ENCODE measurements at places on chromosomes 7 and 10. TPM values are rescaled to one million over a fixed set of nuclear protein-coding genes. Genes with fewer than 3 reads are reported as not detected.

DNA sequence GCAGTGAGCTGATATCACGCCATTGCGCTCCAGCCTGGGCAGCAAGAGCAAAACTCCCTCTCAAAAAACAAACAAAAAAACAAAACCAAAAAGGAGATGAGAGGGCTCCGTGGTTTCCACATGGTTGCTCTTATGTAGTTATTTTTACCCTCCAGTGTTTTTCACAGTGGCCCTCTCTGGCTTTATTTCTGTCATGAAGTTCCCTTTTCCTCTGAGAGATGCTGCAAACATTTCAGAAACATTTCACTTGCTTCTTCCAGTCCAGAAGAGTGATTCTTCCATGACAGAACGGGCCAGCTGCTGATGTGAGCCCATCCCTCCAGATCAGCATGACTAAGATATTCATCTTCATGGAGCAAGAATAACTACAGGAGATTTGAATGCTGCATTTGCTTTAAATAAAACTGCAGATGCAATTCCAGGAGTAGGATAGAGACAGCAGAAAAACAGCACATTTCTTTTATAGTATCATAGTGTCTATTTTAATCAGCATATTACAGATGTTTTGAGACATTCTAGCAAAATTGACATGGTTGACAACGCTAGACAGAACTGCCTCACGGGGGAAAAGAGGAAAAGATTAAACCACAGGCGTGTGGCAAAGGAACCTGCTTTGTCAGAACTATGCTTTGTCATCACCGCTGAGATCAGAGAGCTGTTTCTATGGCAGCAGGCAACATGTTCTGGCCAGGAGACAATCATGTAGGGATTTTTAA lies 40.3 kb downstream of the NRCAM start:
- no peak for DNase-seq
- H3K4me3 ChIP-seq: peak overlapping the region; percentile 3
- peaks cover 4% of the 10 kb centered on the region for H3K36me3 ChIP-seq
- H3K4me1 ChIP-seq: peaks cover 22% of the 10 kb centered on the region

DNA sequence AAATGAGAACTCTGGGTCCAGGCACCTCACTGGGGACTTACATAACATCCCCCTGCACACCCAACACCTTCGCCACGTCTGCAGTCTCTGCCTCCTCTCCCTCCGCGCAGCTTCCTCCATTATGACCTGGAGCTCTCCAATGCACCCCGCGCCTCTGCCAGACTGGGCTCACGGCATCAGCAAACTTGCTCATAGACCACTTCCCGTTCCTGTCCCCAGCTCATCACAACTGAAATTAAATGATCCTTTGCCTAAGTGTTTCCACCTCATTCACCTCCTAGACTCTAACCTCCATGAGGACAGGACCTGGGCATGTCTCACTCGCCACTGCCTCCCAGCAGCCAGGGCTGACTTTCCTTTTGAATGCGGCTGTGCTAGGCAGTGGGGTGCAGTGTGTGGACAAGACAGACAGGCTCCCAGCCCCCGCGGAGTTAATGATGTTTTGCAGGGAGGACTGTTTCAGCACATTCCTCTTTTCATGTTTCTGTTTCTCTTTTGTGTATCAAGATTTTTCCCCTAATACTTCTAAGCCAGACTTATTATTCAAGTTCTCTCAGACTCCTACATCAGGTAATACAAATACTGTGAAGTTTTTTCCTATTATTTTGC lies 18.8 kb downstream of the CHST15 start:
- H3K4me1 ChIP-seq: peaks cover 37% of the 10 kb centered on the region
- H3K4me3 ChIP-seq: peak overlapping the region; percentile 38
- H3K36me3 ChIP-seq: peaks cover 4% of the 10 kb centered on the region
- DNase-seq: no peak
- H3K27me3 ChIP-seq: peaks cover 5% of the 10 kb centered on the region

DNA sequence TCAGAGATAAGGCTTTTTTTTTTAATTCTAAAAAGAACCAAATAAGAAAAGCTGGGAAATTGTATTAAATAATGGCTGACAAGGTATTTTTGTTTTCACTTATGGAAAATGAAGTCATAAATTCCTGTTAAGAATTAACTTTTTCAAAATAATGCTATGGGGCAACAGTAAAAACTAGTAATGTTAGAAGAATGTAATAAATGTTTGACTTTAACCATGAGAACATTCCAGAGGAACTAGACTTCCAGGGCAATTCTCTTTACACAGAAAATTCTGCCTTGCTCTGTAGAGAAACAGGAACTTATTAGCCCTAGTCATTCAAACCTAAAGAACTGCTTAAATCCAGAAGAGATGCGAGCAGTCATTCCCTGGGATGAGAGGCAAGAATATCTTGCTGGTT lies 571.1 kb downstream of the IPMK start:
- no peak overlapping the region for H3K4me3 ChIP-seq
- H3K4me1 ChIP-seq: peaks cover 8% of the 10 kb centered on the region
- H3K36me3 ChIP-seq: no peaks in the 10 kb centered on the region

DNA sequence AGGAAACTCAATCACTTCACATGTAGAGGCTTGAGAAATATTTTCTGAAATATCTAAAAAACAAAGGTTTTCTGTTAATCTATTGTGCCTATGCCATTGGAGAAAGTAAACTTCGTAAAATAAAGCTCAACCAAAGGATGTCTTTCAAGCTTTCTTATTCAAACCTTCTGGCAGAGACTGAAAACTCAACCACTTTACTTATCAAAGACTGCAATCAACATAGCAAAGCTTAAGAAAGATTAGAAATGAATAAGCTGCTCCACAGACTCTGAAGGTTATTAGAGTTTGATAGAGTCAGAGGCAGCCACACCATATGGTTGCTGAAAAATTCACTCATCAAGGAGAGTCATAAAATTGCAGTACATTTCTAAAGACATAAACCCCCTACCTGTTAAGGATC lies 245.8 kb upstream of the MEOX2 start:
- no peak for DNase-seq
- no peaks in the 10 kb centered on the region for H3K27me3 ChIP-seq
- H3K4me3 ChIP-seq: no peak overlapping the region
- no peaks in the 10 kb centered on the region for H3K4me1 ChIP-seq
- no peak overlapping the region for H3K27ac ChIP-seq
- no peaks in the 10 kb centered on the region for H3K36me3 ChIP-seq

- H3K27ac ChIP-seq: no peak overlapping the region
- no peak overlapping the region for H3K4me3 ChIP-seq
- no peaks in the 10 kb centered on the region for H3K36me3 ChIP-seq
- no peak for DNase-seq
These were observed 72.2 kb downstream of the MTURN start for GRCh38 chr7:30206942-30207341.

DNA sequence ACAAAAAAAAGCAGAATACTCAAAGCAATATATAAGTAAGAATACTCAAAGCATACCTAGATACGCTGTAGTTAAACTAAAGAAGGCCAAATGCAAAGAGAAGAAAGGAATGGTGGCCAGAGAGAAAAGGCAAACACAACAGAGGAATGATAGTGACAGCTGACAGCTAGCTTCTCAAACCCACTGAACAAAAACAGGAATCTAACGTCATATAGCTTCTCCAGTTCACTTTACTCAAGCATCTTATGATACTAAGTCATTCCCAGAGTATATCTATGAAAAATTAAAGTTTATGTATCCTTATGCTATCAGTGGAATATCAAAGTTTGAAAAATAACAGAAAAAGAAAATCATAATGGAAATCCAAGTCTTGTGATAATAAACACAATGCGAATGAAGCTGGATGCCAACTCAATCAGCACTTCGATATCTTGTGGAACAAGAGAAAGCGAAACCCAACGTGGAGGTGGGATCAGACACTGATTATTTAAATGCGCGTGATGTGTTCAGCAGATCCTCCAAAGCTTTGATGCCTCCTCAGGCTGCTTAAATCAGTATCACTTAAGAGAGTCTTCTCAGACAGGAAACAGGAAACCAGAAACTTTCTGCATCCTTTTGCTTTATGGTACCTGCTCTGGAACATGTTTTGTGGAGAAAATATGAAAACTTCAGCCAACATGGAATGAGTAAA lies 102.8 kb downstream of the PIP4K2A start:
- H3K4me3 ChIP-seq: no peak overlapping the region
- H3K36me3 ChIP-seq: peaks cover 36% of the 10 kb centered on the region
- no peak for DNase-seq
- H3K27me3 ChIP-seq: no peaks in the 10 kb centered on the region

- H3K4me1 ChIP-seq: peaks cover 49% of the 10 kb centered on the region
- H3K27me3 ChIP-seq: no peaks in the 10 kb centered on the region
- peaks cover 18% of the 10 kb centered on the region for H3K36me3 ChIP-seq
- peak overlapping the region; percentile 21 for H3K27ac ChIP-seq
- no peak for DNase-seq
These were observed 659.2 kb upstream of the GALNT17 start for GRCh38 chr7:70472601-70473237.

DNA sequence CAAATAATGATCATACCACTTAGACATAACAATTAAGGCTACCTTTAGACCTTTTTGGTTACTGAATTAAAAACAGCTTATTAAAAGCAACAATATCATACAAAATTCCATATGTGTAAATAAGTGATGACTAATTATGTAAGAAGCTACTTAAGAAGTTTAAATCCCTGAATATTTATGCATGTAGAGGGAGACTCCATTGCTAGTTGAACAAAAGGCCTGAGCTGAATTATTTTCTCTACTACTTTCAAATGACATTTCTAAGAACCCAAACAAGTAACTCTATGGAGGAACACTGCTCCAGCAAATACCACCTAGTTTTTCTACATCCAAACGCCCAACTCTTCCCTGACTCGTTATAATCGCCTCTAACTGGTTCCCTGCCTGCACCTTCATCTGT lies 31.5 kb downstream of the EPC1 start:
- peaks cover 20% of the 10 kb centered on the region for H3K4me1 ChIP-seq
- DNase-seq: no peak
- H3K27me3 ChIP-seq: no peaks in the 10 kb centered on the region
- no peak overlapping the region for H3K27ac ChIP-seq
- peaks cover 31% of the 10 kb centered on the region for H3K36me3 ChIP-seq

DNA sequence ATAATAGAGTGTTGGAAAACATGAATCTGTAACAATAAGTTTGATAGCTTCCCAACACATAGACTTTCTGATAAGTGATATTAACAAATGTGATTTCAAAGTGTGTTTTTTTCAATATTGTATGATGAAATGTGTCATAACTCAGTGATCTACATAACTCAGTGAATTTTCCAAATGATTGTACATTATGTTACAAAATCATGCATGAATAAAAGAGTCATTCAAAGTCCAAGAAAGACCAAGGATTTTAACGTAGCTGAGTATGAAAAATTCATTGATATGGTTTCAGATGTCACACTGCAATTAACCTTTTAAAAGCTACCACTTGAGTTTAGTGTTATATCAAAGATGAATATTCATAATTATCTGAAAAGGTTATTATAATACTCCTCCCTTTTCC lies 111.2 kb downstream of the MYOF start:
- no peak overlapping the region for H3K4me3 ChIP-seq
- peaks cover 6% of the 10 kb centered on the region for H3K36me3 ChIP-seq
- DNase-seq: no peak
- H3K4me1 ChIP-seq: peaks cover 13% of the 10 kb centered on the region
- H3K27ac ChIP-seq: no peak overlapping the region
- no peaks in the 10 kb centered on the region for H3K27me3 ChIP-seq

GRCh38 chr10:120505866-120506265 lies 48.8 kb downstream of the PLPP4 start:
- no peak overlapping the region for H3K27ac ChIP-seq
- H3K36me3 ChIP-seq: no peaks in the 10 kb centered on the region
- no peak overlapping the region for H3K4me3 ChIP-seq
- DNase-seq: no peak
- no peaks in the 10 kb centered on the region for H3K4me1 ChIP-seq

GRCh38 chr10:16944402-16944801 lies 127.2 kb upstream of the RSU1 start:
- DNase-seq: no peak
- peaks cover 10% of the 10 kb centered on the region for H3K4me1 ChIP-seq
- H3K27me3 ChIP-seq: no peaks in the 10 kb centered on the region
- no peaks in the 10 kb centered on the region for H3K36me3 ChIP-seq

DNA sequence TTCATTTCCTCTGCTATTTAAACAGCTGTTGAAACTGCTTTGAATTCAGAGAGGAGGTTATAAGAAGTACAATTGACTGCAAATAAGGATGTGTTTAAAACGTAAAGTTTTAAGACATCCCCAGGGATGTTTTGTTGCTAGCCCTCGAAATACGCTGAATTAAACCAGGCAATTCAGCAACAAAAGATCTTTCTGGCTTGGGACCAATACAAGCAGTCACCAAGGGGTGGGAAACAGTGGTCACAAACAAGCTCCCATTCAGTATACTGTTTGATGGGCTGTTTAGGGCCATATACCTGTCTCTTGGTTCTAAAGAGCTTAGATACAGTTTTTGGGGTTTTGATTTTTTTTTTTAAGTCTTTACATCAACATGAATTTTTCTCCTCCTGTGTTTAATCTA lies 446.3 kb upstream of the POT1 start:
- H3K4me1 ChIP-seq: no peaks in the 10 kb centered on the region
- H3K27me3 ChIP-seq: no peaks in the 10 kb centered on the region
- no peak overlapping the region for H3K27ac ChIP-seq
- no peaks in the 10 kb centered on the region for H3K36me3 ChIP-seq
- no peak overlapping the region for H3K4me3 ChIP-seq

- no peak for DNase-seq
- no peak overlapping the region for H3K4me3 ChIP-seq
- no peak overlapping the region for H3K27ac ChIP-seq
- peaks cover 9% of the 10 kb centered on the region for H3K27me3 ChIP-seq
- no peaks in the 10 kb centered on the region for H3K36me3 ChIP-seq
These were observed 67.8 kb downstream of the EMX2 start for GRCh38 chr10:117610321-117610720.

GRCh38 chr7:15130666-15131541 lies 228.4 kb upstream of the DGKB start:
- H3K4me3 ChIP-seq: no peak overlapping the region
- no peaks in the 10 kb centered on the region for H3K36me3 ChIP-seq
- no peak for DNase-seq
- H3K27me3 ChIP-seq: no peaks in the 10 kb centered on the region

- no peaks in the 10 kb centered on the region for H3K27me3 ChIP-seq
- peaks cover 3% of the 10 kb centered on the region for H3K36me3 ChIP-seq
- H3K4me3 ChIP-seq: peak overlapping the region; percentile 83
- peak overlapping the region; percentile 68 for H3K27ac ChIP-seq
These were observed 4.0 kb downstream of the ITGB1 start for GRCh38 chr10:32954080-32954479.

DNA sequence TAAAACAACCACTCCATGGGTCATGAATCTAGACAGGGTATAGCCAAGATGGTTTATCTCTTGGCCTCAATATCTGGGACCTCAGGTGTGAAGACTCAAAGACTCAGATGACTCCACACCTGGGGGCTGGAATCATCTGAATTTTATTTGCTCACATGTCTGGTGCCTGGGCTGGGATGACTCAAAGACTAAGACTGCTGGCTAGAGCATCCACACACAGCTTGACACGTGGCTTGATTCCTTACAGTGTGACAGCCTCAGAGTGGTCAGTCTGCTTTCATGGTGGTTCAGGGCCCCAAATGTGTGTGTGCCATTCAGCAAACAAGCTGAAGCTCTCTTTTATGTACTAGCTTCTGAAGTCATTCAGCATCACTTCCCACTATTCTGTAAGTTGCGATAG lies 333.7 kb downstream of the RNLS start:
- no peaks in the 10 kb centered on the region for H3K36me3 ChIP-seq
- H3K27me3 ChIP-seq: no peaks in the 10 kb centered on the region
- H3K4me1 ChIP-seq: peaks cover 25% of the 10 kb centered on the region

Gene CLDN4
- total RNA-seq: 787 TPM

Gene SPDYE2B
- total RNA-seq: not detected

Gene NKX1-2
- total RNA-seq: 0.48 TPM

Gene MMP21
- not detected for total RNA-seq

Gene DDX21
- 53.2 TPM for total RNA-seq

Gene CYP3A4
- total RNA-seq: 10.0 TPM
